ENCODE measurements at places on chromosomes 4 and X. TPM values are rescaled to one million over a fixed set of nuclear protein-coding genes. Genes with fewer than 3 reads are reported as not detected.

DNA sequence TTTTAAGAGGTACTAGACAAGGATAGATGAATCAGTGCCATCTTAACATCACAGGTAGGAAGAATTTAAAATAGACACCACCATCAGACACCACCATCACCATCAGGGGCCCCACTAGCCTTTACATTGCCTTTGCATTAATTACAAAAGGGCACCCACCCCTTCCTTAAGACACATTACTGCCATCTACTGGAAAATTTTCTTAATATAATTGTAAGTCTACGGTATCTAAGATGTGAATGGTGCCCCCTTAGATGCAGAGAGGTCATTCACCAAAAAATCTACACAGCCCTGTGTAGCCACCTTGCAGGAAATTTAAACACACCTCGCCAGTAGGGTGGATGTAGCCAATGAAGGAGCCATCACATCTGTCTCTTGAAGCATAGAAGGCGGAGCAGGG, 184.1 kb downstream of the MID1IP1 start:
- DNase-seq: peak; percentile 0

GRCh38 chrX:125894947-125895346, 271.1 kb downstream of the DCAF12L2 start:
- peak; percentile 1 for DNase-seq

- DNase-seq: peak; percentile 94
Observed at GRCh38 chr4:13988353-13989305, 361.1 kb upstream of the BOD1L1 start.

- DNase-seq: no peak
Observed at GRCh38 chr4:11730545-11730944, 301.9 kb upstream of the HS3ST1 start.

DNA sequence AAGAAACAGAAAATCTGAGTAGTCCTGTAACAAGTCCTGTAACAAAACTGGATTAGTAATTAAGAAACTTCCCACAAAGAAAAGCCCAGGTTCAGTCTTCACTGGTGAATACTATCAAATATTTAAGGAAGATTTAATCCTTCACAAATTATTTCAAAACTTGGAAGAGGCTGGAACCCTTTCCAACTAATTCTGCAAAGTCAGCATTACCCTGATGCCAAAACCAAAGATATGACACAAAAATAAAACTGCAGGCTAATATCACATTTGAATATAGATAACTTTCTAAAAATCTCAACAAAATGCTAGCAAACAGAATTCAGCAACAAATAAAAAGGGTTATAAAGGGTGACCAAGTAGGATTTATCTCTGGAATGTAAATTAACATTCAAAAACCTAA, 80.5 kb downstream of the AR start:
- DNase-seq: no peak

- no peak for DNase-seq
Observed at GRCh38 chr4:118175506-118175905, 141.2 kb downstream of the NDST3 start.

DNA sequence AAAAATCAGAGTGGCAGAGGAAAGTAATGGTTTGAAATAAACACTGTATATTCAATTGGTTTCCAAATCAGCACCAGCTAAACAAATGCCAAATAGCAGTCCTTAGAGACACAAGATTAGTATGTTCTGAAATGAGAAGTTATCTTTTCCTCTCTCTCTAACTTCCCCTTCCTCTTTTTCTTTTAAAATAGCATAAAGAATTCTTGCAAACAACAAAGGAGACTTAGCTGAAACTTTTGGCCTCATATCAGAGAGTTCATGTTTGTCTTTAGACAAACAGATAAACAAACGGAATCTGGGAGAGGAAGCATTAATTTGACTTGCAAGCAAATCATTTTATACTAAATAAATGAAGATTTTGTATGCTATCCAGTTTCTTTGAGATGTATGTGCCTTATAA, 399.0 kb downstream of the GBA3 start:
- DNase-seq: no peak

GRCh38 chr4:110075083-110075738, 123.2 kb downstream of the ELOVL6 start:
- no peak for DNase-seq

- DNase-seq: no peak
Observed at GRCh38 chr4:8577972-8578371, 2.2 kb upstream of the GPR78 start.

GRCh38 chr4:25258980-25259578, 25.2 kb downstream of the PI4K2B start:
- DNase-seq: peak; percentile 67

DNA sequence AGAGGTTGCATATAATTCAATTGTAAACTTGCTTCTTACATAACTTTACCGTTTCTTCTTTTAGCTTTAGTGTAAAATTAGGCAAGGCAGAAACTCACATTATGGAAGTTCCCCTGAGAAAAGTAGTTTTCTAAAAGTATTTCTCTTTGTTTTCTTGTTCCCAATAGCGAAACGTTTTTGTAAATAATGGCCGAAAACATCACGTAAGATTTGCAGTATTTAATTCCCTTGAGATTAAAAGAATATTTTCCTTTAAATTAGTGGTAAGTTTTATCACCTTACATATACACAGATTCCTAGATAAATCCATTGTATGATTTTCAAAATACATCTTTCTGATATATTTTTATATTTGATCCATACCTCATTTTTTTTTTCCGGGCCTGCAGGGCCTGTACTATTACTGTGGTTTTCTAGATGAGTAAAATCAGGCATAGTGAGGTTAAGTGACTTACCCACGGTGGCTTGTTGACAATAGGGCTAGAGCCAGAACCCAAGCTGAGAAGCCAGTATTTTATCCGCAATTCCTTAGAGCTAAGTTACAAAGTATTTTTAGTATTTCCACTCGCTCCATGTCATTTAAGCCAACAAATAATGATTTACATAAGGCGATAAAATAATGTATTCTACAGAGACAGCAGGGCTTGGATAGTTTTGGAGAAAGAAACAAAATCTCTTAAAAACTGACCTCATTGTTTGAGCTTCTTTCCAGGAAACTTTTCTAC, 82.2 kb upstream of the VEGFC start:
- DNase-seq: no peak

GRCh38 chr4:73257651-73258435, 755 bp downstream of the ANKRD17 start:
- DNase-seq: peak; percentile 41

- DNase-seq: no peak
Observed at GRCh38 chr4:170128219-170128804, 38.6 kb upstream of the AADAT start.

GRCh38 chr4:150150629-150151062, 72.4 kb downstream of the DCLK2 start:
- no peak for DNase-seq

- DNase-seq: no peak
Observed at GRCh38 chr4:92299152-92299551, 4.6 kb upstream of the GRID2 start.

DNA sequence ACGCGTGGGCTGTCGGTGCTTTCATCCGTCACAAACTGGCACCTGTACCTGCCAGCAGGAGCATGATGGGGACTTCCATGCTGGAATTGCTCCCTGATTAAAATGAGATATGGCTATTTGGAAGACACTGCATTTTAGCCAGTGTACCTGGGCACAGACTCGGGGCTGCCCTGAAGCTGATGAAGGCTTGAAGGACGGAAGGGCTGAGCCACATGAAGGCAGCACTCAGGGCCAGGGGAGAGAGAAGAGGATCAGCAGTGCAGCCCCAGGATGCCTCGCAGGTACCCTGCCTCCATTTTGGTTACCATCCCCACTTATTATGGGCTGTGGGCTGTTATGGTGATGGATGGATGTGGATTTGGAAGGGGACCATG, 79.0 kb downstream of the CRMP1 start:
- no peak for DNase-seq

GRCh38 chr4:70600305-70600704, 8.2 kb downstream of the AMBN start:
- DNase-seq: no peak

DNA sequence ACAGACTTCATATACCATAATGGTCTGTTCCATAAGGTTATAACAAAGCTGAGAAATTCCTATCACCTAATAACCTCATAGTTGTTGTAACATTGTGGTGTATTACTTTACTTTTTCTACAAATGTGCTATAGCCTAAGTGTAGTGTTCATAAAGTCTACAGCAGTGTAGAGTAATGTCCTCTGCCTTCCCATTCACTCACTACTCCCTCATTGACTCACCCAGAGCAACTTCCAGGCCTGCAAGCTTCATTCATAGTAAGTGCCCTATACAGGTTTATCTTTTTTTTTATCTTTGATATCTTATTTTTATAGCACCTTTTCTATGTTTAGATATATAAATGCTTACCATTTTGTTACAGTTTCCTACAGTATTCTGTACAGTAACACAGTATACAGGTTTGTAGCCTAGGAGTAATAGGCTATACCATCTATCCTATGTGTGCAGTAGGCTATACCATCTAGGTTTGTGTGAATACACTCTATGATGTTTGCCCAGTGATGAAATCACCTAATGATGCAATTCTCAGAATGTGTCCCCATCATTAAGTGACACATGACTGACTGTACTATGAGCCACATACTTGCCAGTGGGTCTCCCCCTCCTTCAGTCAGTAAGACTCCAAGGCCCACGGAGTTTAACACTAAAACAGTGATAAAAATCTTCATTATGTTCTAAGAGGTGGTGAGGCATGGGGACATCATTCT, 299.9 kb downstream of the UNC5C start:
- DNase-seq: peak; percentile 27

DNA sequence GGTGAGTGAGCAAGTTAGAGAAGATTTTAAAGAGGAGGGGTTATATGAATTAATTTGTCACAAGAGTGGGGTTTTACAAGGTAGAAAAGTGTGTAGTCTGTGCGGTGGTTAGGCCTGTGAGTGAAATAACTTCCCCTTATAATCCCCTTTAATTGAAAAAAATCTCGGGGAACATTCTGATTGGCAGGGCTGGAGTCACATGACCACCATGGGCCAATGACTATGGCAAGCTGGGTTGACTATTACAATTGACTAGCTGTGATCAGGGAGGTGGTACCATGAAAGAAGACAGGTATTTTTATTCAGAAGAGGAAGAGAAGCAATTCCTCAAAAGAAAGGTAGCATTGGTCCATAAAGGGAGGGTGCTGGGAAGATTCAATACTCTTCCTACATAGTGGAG, 27.0 kb upstream of the CD38 start:
- no peak for DNase-seq

GRCh38 chr4:143743591-143743990, 43.1 kb upstream of the FREM3 start:
- no peak for DNase-seq

DNA sequence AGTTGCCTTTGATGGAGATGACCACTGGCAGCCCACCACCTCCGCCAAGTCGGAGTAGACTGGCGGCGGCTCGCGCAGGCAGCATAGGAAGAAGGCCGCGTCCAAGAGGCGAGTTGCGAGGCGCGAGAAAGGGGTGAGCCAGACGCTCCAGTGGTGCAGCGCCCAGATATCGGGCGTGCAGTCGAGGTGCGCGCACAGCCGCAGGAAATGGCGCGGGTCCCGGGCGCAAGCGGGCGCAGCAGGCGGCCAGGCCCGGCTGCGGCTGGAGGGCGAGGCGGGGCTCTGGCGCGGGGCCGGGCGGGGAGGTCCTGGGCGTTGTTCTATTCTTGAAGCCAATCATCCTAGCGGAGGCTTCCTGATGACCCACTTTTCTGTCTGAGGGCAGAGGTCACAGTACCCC, 13.2 kb upstream of the PGRMC1 start:
- no peak for DNase-seq

GRCh38 chrX:72110051-72110875, 21.5 kb downstream of the RTL5 start:
- DNase-seq: no peak

- no peak for DNase-seq
Observed at GRCh38 chr4:90126805-90127204, 389 bp upstream of the CCSER1 start.

GRCh38 chr4:36235306-36235705, 9.0 kb downstream of the ARAP2 start:
- peak; percentile 73 for DNase-seq

GRCh38 chrX:24859211-24859841, 156.4 kb downstream of the ARX start:
- DNase-seq: no peak

DNA sequence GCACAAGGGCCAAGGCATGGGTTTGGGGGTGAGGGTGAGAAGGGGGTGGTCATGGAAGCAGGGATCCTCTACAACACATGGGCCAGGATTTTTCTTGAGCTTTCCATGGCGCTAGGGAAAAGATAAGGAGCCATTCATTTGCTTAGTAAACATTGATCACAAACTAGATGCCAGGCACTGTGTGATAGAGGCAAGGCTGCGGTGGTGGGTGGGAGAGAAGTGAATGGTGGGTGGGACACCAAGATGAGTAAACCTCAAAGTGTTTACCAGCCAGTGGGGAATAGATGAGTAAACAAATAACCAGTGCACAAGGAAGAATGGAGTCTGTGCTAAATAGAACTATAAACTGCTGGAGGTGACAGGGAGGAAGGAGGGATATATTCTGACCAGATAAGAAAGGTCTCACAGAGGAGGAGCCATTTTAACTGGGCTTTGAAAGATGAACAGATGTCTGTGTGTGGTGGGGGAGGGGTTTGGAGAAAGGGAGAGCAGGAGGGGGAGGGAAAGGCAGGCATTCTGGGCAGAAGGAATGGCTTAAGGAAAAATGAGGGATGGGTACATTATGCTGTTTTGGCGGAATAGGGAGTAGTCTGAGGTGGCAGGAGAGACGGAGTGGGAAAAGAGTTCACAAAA, 48.0 kb upstream of the LAS1L start:
- DNase-seq: no peak

- peak; percentile 52 for DNase-seq
Observed at GRCh38 chrX:45889471-45889870, 655.8 kb downstream of the ZNF674 start.

DNA sequence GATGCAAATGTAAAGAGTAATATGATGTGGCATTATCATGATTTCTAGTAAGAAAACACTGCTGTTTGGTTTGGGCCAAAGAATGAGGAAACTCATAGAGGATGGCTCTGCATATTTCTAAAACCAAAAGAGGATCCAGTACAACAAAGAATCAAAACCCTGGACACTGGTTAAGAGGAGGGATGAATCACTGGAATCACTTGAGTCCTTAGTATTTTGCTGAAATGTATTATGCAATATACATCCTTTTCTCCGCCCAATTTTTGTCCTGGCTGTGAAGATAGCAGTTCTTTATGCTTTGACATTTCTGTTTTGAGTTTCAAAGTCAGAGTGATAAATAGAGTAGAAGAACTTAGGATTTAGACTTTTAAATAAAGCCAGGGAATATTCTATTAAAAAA, 345.9 kb downstream of the PACRGL start:
- DNase-seq: peak; percentile 61

- peak; percentile 8 for DNase-seq
Observed at GRCh38 chr4:149047368-149047767, 605.2 kb upstream of the NR3C2 start.

Gene BEX5
- not detected for total RNA-seq

Gene NSUN7
- total RNA-seq: not detected

Gene GPR173
- 3.3 TPM for total RNA-seq

Gene CENPC
- total RNA-seq: 8.6 TPM

Gene MAGEA1
- 15.2 TPM for total RNA-seq

Gene CNKSR2
- 8.6 TPM for total RNA-seq

Gene GPC3
- total RNA-seq: not detected

Gene TRPC3
- total RNA-seq: 1.5 TPM

Gene PLA2G12A
- 34.7 TPM for total RNA-seq
